ENCODE measurements at places on chromosomes 3 and 15.

GRCh38 chr3:28924744-28925360 is 356.0 kb upstream of the RBMS3 start:
- DNase-seq: no peak

DNA sequence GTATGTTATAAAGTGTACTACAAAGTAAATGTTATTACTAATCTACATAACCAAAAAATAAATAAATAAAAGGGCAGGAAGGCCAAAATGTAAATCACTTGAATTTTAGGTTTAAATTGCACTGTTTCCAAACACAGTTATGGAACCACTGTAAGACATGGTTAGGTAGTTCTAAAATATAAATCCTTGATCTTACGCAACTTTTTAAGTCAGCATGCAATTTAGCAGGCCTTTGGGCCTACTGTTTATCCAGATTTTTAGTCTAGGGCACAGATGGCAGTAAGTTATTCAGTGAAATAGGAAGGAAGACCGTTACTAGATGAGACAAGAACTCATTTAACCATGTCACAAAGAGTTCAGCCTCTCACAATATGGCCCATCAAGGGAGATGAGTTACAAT is 187.4 kb upstream of the SLC2A2 start:
- no peak for DNase-seq

DNA sequence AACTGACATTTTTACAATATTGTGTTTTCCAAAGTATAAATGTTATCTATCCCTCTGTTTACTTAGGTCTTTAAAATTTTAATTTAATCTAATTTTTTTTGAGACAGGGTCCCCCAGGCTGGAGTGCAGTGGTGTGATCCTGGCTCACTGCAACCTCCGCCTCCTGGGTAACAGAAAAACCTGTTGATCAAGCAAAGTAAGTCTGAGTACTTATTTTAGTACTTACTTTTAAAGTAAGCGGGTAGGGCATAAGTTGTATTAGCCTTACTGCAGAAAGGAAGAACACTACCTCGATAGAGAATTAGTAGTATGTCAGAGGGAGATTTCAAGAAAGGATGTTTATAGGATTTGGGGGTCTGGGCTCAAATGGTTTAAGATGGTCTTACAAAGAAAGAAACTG is 11.9 kb upstream of the FEM1B start:
- no peak for DNase-seq

DNA sequence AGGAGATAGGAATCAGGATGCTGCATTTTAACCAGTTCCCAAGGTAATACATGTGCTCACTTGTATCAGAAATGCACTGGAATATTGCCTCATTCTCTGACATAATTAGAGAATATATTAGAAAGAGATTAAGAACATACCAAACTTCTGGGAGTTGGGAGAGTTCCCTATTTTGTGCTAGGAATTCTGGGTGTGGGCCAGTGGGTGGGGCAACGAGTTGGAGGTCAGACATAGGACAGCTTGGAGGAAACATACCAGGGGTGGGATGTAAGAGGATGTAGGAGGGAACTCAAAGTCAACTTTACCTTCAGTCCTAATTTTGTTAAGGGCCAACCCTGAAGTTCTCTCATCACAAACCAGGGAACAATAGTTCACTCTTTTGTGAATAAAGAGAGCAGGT is 83.6 kb downstream of the SLC7A14 start:
- no peak for DNase-seq

DNA sequence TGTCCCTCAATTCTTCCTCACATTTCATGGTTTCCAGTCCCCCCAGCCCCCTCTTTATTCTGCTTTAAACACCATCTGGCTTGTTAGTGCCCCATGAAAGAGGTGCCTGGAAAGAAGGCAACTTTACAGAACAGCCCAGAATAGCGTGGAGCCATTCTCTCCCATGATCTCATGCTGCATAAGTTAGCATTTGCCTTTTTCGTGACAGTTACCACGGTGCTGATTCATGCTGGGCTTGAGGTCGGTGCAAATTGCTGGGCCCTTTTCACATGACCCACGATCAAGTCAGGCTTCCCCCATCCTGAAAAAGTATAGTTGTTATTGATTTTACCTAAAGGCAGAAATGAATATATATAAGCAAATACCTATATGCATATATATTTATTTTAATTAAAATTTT is 29.6 kb downstream of the SQOR start:
- DNase-seq: no peak

- no peak for DNase-seq
These were observed 9.4 kb downstream of the ANKRD63 start for GRCh38 chr15:40273428-40273827.

DNA sequence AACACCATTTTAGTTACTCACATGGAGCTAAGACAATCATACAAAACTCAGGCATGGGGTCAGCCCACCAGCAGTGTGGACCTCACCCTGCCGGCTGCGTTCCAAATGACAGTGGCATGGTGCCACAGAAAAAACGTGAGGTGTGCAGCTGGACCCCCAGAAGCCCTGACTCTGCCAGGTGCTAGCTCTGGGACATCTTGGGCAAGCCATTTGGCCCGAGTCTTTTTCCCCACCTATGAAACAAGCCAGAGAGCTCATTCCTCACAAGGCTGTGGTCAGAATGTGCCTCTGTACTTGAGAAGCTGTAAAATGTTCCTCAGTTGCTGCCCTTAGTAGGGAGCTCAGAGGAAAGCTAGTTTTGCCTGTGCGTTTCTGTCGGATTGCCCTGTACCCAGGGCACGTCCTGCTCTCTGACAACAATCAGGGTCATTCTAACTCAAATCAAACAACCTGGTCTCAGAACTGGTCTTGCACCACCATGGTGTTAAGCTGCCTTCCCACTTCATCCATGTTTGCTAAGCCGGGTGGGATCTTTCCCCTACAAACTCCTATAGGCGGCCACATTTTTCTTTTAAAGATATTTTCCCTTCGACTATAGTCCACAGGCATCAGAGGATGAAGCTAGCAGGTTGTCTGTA is 44.9 kb downstream of the LIPC start:
- no peak for DNase-seq

GRCh38 chr15:89501646-89502045 is 5.3 kb upstream of the RHCG start:
- DNase-seq: no peak

GRCh38 chr15:38620851-38621594 is 56.4 kb upstream of the RASGRP1 start:
- DNase-seq: no peak

DNA sequence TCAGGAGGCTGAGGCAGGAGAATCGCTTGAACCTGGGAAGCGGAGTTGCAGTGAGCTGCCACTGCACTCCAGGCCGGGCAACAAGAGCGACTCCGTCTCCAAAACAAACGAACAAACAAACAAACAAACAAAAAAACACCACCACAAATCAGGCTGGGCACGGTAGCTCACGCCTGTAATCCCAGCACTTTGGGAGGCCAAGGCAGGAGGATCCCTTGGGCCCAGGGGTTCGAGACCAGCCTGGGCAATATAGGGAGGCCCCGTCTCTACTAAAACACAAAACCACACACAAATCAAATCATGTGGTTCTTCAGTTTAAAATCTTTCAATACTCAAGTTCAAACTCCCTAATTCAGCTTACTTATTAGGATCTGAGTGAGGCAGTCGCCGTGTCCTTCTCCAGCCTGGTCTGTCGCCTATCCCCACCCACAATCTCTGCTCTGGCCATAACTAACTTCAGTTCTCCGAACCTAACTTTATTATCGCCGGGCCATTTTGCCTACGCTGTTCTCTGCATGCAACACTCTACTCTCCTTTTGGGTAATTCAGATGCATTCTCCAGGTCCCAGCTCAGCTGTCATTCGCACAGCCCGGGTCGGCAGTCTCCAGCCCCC is 660 bp upstream of the RTF1 start:
- DNase-seq: no peak

GRCh38 chr3:37588758-37589157 is 272.9 kb upstream of the CTDSPL start:
- DNase-seq: no peak

GRCh38 chr3:9157651-9158362 is 91.6 kb downstream of the SRGAP3 start:
- no peak for DNase-seq
